ENCODE measurements at places on chromosomes 3 and 15.
A peak's percentile ranks its signal among the peaks of the same experiment; 100 is the strongest.

- no peak for DNase-seq
Measured at GRCh38 chr3:114800272-114801031, 346.6 kb downstream of the ZBTB20 start.

GRCh38 chr15:85889956-85890619 is 95.4 kb upstream of the KLHL25 start:
- DNase-seq: no peak

DNA sequence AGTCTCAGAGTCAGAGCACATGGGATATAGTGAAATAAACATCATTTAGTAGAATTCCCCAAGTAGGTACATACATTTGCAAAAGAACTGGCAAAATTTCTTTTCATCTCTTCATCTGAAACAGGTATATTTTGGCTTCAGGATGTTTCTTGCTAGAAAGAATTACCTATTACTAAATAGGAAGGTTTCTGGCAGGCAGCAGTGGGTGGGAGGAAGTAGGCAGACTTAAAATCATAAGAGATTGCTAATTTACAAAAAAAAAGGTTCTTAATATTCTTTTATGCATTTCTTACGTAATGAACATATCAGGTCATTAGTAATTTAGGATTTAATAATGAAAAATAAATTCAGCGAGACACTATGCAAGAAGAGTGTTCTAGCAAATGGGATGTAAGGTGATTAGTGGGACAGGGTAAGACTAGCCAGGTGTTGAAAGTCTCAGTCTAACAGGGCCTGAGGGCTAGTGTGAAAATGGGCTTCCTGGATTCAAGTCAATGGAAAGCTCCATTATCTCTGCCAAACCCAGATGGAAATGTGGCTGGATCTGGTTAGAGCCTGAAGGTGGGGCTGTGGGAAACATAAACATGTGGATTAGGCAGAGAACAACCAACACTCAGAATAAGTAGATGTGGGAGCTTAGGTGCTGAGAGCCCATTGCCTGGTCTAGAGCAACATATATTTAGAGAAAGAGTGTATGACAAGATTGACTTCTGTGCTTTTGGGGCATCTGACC is 127.4 kb upstream of the FEZF2 start:
- DNase-seq: no peak

- DNase-seq: no peak
Measured at GRCh38 chr3:189561256-189561655, 69.9 kb upstream of the TP63 start.

- no peak for DNase-seq
Measured at GRCh38 chr15:35182841-35183479, 97.9 kb upstream of the NANOGP8 start.

DNA sequence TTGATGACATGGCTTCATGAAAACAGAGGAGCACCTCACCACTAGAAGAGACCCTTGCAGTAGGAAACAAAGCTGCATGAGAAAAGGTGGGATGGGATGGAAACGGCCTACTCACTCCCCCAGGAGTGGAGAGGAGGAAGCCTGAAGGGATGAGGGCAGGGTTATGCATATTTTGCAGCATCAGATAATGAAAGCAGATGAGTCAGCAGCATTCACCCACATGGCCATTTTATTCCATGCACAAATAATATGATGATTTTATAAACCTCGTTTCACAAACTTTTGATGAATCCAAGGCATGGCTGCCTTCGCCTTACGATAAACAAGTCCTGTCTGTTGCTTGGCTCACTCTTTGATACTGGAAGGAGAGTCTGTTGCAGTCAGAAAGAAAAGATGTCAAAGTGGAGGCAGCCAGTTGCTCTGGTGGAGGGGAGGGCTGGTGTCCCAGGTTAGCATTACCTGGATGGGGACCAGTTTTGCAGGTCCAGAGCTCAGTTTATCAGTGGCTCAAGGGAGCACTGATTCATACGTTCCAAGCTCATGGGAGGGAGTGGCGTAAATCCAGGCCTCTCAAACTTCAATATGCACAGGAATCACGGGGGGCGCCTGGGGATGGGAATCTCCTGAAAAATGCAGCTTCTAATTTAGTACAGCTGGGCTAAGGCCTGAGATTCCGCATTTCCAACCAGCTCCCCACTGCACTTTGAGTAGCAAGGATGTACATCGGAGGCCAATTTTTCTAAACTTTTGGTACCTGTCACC is 9.2 kb upstream of the EHD4 start:
- DNase-seq: no peak

DNA sequence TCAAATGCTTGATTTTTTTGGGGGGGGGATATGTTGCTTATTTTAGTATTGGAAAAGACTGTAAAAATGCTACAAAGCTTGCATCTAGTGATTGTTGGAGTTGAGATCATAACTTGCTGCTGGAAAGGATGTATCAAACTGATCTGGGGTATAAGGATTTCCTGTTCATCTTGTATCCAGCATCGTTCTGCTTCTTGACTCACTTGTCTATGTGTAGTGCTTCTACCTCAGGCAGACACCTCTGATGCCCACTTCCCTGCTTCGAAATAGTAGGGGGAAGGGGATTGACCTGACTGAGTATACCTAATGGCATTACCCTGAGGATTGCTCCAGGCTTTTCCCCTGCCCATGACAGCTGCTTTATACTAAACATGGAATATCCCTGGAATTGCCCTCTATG is 42.7 kb downstream of the STT3B start:
- DNase-seq: no peak

DNA sequence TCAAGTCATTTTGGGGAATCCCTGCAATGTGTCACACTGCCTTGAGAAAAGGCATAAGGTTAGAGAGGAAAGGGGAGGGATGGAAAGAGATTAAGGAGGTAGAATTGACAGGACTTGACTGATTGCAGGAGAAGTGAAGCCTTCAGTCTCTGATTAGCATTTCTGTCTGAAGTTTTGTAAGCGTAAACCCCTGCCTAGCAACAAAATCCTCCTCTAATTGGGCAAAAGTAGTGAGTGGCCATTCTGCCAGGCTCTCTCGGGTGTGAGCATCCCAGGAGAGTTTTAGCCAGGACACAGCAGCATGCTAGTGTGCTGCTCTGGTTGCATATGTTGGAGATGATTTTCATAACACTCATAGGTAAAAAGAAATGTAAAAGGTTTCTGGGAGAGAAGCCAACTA is 117.0 kb upstream of the MRPL3 start:
- no peak for DNase-seq

GRCh38 chr3:61323094-61323493 is 71.8 kb upstream of the FHIT start:
- no peak for DNase-seq

- no peak for DNase-seq
Measured at GRCh38 chr3:134328147-134328591, 46.1 kb downstream of the AMOTL2 start.

- peak; percentile 72 for DNase-seq
Measured at GRCh38 chr3:51669241-51670052, 1.6 kb upstream of the TEX264 start.

DNA sequence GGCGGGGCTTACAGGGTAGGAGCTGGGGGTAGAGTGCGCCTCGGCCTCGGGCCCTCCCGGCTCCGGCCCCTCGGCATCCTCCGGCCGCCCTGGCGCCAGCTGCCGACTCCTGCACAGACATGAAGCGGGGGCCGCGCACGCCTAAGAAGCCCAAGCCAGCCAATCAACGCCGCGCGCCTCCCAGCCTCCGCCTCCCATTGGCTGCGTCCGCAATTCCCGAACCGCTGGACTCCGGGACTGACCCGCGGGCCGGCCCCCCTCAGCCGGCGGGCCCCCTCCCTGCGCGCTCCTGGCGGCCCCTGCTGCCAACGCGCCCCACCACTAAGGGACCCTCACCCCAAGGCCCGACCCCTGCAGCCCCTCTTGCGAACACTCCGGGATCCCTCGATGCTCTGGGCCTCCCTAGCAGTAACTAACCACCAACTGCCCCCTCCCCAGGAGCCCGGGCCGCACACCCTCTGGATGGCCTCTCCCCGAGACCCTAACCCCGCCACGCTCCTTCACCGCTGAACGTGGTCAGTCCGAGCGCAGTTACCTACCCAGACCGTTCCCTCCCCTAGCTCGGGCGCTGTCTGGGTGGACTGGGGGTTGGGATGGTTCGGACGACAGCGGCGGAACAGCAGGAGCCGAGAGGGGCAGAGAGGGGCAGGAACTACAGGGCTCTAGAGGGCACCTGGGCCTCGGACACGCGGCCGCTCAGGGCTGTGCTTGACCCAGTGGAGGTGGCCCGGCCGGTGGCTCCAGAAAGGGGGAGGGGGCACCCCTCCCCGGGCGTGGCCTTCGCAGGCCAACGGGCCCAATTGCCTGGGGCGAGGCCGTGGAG is 5.0 kb downstream of the GATA2 start:
- peak; percentile 74 for DNase-seq

- DNase-seq: no peak
Measured at GRCh38 chr3:123015596-123015995, 12.0 kb downstream of the SEMA5B start.

GRCh38 chr15:57135800-57136199 is 217.4 kb downstream of the TCF12 start:
- no peak for DNase-seq

GRCh38 chr3:46648096-46648495 is 35.8 kb downstream of the FAM240A start:
- DNase-seq: no peak

- no peak for DNase-seq
Measured at GRCh38 chr3:43659250-43659880, 31.4 kb upstream of the ABHD5 start.

DNA sequence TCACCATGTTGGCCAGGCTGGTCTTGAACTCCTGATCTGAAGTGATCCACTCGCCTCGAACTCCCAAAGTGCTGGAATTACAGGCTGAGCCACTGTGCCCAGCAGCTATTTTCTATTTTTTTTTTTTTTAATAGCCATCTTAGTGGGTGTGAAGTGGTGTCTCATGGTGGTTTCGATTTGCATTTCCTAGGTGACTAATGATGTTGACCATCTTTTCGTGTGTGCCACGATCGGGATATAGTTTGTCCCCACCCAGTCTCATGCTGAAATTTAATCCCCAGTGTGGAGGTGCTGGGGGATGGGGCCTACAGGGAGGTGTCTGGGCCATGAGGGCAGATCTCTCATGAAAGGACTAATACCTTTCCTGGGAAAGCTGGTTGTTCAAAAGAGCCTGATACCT is 41.8 kb upstream of the MUC13 start:
- no peak for DNase-seq

DNA sequence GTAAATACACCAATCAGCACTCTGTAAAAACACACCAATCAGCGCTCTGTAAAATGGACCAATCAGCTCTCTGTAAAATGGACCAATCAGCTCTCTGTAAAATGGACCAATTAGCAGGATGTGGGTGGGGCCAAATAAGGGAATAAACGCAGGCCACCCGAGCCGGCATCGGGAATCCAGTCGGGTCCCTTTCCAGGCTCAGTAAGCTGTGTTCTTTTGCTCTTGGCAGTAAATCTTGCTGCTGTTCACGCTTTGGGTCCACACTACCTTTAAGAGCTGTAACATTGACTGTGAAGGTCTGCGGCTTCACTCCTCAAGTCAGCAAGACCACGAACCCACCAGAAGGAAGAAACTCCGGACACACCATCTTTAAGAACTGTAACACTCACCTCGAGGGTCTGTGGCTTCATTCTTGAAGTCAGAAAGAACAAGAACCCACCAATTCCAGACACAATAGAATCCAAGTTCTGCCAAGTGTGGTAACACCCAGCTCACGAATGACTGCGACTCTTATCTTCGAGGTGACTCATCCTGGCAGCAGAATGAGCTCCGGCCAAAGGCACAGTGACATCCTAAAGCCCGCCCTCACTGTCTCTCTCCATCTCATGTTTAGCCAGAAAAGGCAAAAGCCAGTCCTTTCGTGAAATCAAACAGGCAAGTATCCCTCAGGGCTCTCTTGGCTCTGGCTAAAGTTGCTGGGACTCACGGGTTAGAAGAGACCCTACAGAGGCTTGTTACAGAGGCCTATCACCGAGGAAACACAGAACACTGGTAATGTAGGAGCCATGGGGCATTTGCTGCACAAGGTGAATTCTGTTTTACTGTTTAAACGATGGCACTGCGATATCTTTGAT is 155.2 kb downstream of the FAM43A start:
- no peak for DNase-seq

GRCh38 chr15:39651295-39651694 is 70.4 kb downstream of the THBS1 start:
- DNase-seq: no peak

GRCh38 chr15:41501191-41501917 is 7.7 kb downstream of the ITPKA start:
- no peak for DNase-seq

DNA sequence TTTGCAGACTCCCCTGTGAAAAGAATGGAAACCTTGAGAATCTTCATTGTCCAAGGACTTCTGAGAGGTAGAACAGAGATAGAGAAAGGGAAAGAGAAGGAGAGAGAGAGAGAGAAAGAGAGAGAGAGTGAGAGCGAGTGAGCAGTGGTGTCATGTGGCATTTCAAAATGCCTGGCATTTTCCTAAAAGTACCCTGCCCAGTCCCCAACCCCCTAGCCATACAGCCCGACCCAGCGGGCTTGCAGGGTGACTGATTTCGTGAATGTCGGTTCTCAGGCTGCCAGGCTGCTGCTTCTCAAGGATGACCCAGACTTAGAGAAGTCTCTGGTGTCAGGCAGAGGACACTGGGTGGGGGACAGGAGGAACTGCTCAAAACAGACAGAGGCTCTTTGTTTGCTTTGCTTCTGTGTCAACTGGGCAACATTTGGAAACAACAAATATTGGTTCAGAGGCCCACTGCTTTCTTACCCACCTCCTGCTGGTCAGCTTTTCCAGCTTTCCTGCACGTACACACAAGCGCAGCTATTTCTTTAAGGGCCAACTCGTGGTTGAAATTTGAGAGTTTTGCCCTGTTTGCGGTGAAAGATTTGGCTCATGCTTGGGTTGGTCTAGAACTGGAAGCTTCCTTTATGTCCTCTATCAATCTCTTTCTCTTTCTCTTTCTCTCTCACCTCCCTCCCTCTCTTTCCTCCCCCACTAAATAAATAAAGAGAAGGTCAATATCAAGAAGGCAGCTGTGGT is 3.7 kb upstream of the TF start:
- no peak for DNase-seq

DNA sequence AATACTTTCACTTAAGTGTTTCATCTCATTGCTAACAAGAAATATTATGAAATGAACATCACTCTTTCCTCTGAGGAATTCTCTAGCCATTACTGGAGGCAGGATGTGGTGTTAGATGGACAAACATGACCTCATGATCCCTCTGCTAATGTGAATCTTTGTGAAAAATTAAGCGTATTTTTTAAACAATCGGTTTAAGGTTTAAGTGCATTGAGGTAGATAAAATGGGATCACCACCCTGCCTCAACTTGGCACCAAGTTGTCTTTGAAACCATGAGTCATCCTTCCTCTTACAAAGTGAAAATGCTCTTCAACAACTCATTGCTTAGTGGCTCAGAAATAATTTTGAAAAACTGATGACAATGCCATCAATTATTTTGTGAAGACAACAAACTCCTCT is 76.0 kb upstream of the DCBLD2 start:
- no peak for DNase-seq

GRCh38 chr3:65836047-65836446 is 202.7 kb downstream of the MAGI1 start:
- no peak for DNase-seq

DNA sequence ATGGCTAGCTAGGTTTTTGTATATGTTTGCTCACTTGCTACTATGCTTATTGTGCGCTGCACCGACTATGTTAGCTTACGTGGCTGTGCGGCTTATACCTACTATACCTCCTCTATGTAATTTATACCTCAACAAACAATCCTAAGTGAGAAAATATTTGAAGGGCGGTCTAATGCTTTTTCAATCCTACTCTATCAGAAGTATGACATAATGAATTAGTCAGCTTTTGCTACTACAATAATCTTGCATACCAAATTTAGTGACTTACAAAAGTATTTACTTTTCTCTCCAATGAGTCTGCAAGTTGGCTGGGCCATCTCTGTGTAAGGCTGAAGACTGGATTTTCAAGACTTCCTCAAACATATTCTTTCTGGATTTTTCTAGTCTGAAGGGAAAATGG is 391.2 kb upstream of the NECTIN3 start:
- no peak for DNase-seq

All from muscle of arm (tissue), 14 donors.